ENCODE measurements at places on chromosomes 11 and 22.

- no peak for DNase-seq
Measured at GRCh38 chr22:25054943-25055511, 102.5 kb downstream of the KIAA1671 start.

GRCh38 chr11:11798586-11799438, 43.0 kb upstream of the USP47 start:
- peak; percentile 64 for DNase-seq

GRCh38 chr11:58574881-58575280, 775 bp downstream of the LPXN start:
- no peak for DNase-seq

DNA sequence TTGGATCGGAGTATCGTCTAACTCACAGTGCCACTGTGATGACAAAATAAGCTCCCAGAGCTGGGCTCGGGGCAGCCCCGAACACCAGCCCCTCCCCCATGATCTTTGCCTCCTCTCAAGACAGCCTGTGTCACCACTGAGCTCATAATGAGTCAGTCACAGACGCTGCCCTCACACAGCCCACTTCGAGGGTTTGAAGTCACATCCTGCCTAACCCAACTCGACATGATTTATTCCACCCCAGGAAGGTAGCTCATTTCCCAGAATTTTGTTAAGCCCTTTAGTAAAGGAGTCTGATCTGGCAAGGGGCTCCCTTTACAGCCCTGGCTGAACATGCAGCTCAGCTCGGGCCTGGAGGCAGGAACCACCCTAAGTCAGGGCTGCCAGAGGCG, 22.8 kb downstream of the MYH9 start:
- peak; percentile 77 for DNase-seq

- no peak for DNase-seq
Measured at GRCh38 chr11:103047837-103048236, 44.1 kb downstream of the DCUN1D5 start.

GRCh38 chr11:77046060-77046501, 11.9 kb downstream of the B3GNT6 start:
- peak; percentile 75 for DNase-seq

GRCh38 chr11:93020248-93021046, 51.0 kb downstream of the MTNR1B start:
- DNase-seq, result no peak

GRCh38 chr22:43136255-43136654, 6.9 kb downstream of the MCAT start:
- DNase-seq, result peak; percentile 82

- DNase-seq, result no peak
Measured at GRCh38 chr22:36613958-36614357, 85.0 kb upstream of the EIF3D start.

DNA sequence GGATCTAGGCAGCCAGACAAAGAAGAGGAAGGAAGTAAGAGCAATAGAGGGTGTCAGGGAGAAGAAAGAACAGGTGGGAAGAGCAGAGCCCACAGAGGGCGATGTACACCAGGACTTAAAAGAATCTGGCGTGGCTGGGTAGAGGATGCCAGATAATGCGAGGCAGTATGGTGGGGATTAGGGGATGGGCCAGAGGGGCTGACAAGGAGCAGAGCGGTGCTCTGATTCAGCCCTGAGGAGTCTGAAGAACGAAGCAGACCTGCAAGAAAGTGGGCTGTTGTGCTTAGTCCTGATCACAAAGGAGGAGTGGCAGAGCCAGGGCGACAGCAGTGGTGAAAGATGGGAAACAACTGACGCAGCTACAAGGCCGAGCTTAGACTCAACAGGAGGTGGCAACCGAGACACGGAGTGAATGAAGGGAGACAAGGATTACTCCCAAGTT, 163.7 kb downstream of the LARGE1 start:
- no peak for DNase-seq

GRCh38 chr11:17917556-17917955, 95.3 kb downstream of the SERGEF start:
- DNase-seq, result no peak

DNA sequence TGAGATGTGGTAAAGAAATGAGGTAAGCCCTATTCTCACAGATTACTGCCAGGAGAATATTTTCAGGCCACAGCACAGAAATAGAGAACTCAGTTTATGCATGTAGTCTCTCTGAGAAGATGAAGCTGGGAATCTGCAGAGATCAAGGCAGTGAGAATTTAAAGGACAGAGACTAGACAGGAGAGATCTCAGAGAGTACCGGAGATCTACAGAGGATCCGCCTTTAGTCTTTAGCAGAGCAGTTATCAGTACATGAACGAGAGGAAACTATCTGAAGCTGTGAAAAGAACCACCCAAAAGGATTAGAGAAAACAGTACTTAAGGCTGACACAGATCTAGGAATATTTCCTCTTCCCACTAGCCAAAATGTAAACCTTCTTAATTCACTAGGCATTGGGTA, 101.5 kb downstream of the DLG2 start:
- DNase-seq, result no peak

DNA sequence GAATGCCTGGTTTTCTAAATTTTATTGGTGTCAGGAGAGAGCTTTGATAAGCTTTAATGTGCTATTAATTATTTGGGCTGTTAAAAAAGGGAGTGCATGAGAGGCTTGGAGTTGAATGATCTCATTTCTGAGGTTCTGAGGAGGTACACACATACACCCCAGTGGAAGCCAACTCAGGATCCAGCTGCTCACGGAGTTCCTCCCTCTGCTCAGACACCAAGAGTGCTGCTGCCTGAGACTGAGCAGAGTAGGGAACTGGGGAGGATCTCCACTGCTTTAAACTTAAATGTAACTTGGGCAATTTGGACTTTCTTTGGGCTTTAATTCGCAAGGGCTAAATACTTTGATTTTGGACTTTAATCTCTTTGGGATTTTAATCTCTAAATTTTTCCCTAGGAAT, 414.4 kb upstream of the CADM1 start:
- DNase-seq, result no peak

DNA sequence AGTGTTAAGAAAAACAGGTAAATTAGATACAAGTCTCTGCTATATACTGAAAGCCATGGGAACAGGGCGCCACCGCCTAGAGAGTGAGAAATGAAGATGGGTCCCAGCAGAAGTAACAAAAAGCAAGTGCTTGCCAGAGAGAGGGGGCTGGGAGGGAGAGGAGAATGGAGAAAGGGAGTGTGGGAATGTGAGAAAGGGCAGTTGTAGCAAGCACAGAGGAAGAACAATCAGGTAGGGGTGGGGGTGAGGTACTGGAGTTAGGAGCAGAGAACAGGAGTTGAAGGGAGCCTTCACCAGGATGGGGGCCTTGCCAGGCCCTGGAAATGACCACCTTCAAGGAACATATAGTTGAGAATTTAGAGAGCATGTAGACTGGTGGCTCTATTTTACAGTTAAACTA, 66.8 kb downstream of the TCF20 start:
- no peak for DNase-seq

GRCh38 chr11:122343210-122343609, 227.2 kb upstream of the BLID start:
- no peak for DNase-seq

- no peak for DNase-seq
Measured at GRCh38 chr22:26998129-26998528, 340.7 kb downstream of the MIAT start.

- no peak for DNase-seq
Measured at GRCh38 chr11:77377734-77378133, 76.2 kb upstream of the GDPD4 start.

GRCh38 chr11:68998390-68998911, 14.6 kb downstream of the MRGPRF start:
- no peak for DNase-seq

- no peak for DNase-seq
Measured at GRCh38 chr11:42013656-42014201, 554.3 kb upstream of the LRRC4C start.

GRCh38 chr11:106061954-106062949, 14.9 kb downstream of the KBTBD3 start:
- DNase-seq, result no peak

DNA sequence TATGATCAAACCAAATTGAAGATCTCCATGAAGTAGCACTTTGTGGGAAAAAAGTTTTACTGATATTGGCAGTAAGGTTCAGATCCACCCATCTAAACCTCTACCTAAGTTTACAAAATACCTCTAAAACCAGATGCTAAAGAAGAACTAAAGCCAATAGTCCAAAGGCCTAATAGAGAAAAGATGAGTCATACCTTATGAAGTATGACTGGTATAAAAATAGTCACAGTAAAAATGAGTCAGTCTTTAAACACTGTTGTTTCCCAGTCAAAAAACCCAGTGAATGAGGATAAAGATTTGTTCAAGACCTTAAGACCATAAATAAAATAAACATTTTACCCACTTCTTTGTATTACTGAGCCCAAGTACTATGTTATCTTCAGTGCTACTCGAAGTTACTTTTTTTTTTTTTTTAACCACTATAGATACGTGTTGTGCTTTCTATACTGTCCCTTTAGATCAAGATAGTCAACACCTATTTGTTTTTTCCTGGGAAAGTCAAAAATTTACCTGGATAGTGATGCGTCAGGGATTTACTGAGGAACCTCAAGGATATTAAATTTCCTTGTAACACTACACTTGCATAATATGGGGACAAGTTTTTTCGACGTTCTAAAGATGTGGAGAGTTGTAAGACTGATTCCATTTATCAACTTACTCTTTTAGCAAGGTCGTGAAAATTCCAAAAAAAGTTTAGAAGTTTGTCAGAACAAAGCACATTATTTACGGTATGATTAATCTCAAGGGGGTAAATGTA, 87.3 kb downstream of the CCDC73 start:
- DNase-seq, result peak; percentile 58

GRCh38 chr11:44518968-44519550, 46.4 kb upstream of the CD82 start:
- DNase-seq, result no peak

GRCh38 chr11:83540728-83541127, 254.6 kb upstream of the CCDC90B start:
- DNase-seq, result no peak

DNA sequence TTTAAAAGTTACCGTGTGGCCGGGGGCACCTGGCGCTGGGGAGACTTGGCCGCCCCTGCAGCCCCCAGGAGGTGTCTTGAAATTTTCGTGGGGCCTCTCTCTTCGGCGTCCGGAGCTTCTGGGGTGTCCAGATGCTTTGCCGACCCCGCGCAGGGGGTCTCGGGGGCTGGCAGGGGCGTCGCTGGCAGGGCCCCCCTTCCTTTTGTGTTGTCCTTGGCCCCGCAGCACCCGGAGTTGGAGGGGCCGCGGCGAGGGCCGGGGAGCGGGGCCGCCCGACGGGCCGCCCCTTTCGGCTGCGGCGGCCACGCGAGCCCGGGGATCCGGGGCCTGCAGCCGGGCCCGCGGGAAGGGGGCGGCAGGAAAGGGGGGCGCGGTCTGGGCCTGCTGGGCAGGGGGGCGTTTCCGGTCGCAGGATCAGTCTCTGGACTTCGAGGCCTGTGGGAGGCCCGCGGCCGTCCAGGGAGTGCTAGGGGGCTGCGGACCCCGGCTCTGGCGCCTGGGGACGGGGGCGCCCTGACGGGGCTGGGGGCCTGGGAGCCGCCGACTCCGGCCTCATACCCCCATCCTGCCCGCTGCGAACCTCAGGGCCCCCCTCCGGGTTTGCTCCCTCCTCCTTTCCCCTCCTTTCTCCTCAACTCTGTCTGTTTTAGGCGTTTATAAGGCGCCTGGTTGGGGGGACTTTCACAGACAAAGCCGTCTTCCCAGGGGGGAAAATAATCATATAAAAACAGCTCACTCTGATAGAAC, 869 bp downstream of the ZC3H7B start:
- peak; percentile 39 for DNase-seq

GRCh38 chr11:64385945-64386704, 27.2 kb downstream of the RPS6KA4 start:
- DNase-seq, result no peak

DNA sequence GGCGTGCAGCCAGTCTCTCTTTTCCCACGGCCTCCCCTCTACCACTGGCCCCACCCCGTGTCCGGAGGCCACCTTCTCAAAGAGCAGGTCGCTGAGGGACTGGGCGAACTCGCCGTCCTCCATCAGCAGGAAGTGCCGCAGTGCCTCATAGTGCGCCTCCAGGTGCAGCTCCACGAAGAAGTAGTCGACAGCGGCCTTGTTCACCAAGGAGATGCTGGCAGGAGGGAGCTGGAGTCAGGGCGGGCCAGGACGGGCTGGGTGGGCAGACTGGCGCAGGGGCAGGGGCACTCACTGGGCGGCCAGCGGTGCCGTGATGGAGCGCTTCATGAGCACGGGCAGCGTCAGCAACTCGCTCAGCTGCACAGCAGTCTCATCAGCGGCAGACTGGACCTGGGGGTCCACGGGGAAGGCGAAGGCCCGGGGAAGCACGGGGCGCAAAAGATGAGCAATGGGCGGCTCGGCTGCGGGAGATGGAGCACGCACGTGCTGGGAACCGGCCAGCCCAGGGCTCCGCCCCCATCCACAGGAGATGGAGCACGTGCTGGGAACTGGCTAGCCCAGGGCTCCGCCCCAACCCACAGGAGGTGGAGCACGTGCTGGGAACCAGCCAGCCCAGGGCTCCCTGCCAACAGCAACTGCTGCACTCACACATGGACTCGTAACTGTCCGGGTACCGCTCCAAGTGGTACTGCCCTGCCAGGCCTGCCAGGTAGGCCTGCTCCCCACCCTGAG, 18.4 kb downstream of the SELENOO start:
- no peak for DNase-seq

DNA sequence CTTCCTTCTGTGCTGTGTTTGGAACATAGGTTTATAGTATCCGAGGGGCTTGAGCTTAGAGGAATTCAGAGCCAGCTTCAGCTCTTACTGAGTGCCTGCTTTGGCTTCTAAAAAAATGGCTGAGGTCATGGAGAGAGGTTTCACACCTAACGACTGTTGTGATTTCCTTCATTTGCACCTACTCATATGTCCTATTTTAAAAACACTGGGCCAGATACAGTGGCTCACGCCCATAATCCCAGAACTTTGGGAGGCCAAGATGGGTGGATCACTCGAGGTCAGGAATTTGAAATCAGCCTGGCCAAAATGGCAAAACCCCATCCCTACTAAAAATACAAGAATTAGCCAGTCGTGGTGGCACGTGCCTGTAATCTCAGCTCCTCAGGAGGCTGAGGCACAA, 38.3 kb upstream of the SYT13 start:
- DNase-seq, result no peak

GRCh38 chr11:92504004-92504403, 279.4 kb downstream of the FAT3 start:
- DNase-seq, result no peak

DNA sequence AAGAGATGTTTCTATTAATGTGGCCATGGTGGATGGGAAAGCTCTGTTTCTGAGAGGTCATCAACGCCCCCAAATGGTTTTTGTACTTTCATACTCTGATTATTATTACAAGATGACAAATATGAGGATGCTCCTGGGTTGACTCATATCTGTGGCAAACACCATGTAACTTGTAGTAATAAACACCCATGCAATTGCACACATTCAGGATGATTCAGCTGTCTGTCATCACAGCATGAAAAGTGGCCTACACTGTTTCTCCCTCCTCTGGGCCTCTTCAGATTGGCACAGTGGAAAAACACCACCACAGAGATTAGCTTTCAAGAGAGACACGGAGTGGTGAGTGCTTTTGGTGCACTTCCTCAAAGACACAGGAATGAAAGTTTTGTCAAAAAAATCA, 85.4 kb downstream of the MTNR1B start:
- DNase-seq, result no peak

- no peak for DNase-seq
Measured at GRCh38 chr11:8339592-8340022, 75.9 kb upstream of the LMO1 start.
